ENCODE measurements at places on chromosomes 5 and 9. TPM values are rescaled to one million over a fixed set of nuclear protein-coding genes. Genes with fewer than 3 reads are reported as not detected.

Gene EIF4E1B
- total RNA-seq: not detected

Gene C9orf153
- total RNA-seq: 0.39 TPM

Gene CTSL
- 33.7 TPM for total RNA-seq

Gene SPINK7
- total RNA-seq: not detected

Gene CDK7
- total RNA-seq: 41.2 TPM

Gene ADGRD2
- not detected for total RNA-seq

Gene SHOC1
- total RNA-seq: not detected

Gene FST
- total RNA-seq: 0.65 TPM

Gene PCDHB5
- total RNA-seq: not detected

Gene PAM
- total RNA-seq: 41.6 TPM

Gene SHB
- 1.1 TPM for total RNA-seq

Gene ZDHHC11B
- total RNA-seq: 0.34 TPM

Gene GABRB2
- not detected for total RNA-seq

Gene PKN3
- total RNA-seq: 10.4 TPM

Gene PCDHGA2
- not detected for total RNA-seq

Gene GFI1B
- total RNA-seq: not detected

Gene CDH9
- not detected for total RNA-seq

Gene SREK1IP1
- total RNA-seq: 24.3 TPM

Gene CDKN2B
- total RNA-seq: 0.10 TPM

Gene ELL2
- 127 TPM for total RNA-seq

Gene FAM81B
- not detected for total RNA-seq

Gene IL31RA
- 0.29 TPM for total RNA-seq

Gene CBY3
- total RNA-seq: 0.67 TPM

Gene RASEF
- not detected for total RNA-seq

Gene CDHR2
- 0.38 TPM for total RNA-seq

Gene MSX2
- total RNA-seq: not detected

Gene GHR
- not detected for total RNA-seq

Gene SHISAL2B
- not detected for total RNA-seq

Gene LAMC3
- 0.34 TPM for total RNA-seq

Gene PCDHB9
- not detected for total RNA-seq

Gene ZNF879
- total RNA-seq: 2.4 TPM

Gene LCP2
- 212 TPM for total RNA-seq

Gene COL15A1
- 0.14 TPM for total RNA-seq

Gene PRRX2
- 0.86 TPM for total RNA-seq

Gene IL9
- total RNA-seq: 123 TPM

Gene STPG3
- not detected for total RNA-seq

Gene DDX4
- total RNA-seq: not detected

Gene TRIM36
- not detected for total RNA-seq

Gene NR6A1
- total RNA-seq: 0.61 TPM

Gene IL33
- total RNA-seq: not detected

Gene PDLIM4
- not detected for total RNA-seq

Gene MYORG
- 2.9 TPM for total RNA-seq

Gene SPATA6L
- total RNA-seq: 0.59 TPM

Gene KLF9
- 24.5 TPM for total RNA-seq
